ENCODE measurements at places on chromosomes 13 and 19. TPM values are rescaled to one million over a fixed set of nuclear protein-coding genes. Genes with fewer than 3 reads are reported as not detected.

DNA sequence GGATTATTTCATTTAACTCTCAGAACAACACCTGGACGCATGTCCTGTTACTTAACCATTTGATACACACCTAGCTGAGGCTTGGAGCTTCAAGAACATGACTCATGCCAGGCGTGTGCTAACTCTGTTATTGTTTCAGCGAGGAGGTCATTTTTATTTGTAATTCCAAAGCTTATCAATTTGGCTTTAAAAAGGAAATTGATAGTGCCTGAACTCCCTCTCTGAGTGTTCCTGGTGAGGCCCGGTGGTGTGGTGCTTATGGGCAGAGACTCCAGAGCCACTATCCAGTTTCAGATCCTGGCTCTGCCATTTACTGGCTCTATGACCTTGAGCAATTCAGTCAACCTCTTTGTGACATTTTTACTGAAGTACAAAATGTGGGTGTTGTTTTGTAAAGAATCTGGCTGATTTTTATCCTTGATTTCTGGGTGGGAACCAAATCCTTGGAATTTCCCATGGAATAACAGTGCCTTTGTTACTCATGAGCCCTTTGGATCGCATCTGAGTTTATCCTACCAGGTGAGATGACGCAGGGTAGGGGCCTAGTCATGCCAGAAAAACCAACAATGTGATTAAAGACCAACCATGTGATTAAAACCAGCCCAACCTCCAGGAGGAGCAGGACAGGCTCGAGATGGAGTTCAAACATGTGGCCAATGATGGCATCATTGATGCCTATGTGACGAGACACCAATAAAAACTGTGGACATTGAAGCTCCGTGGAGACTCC, 198.8 kb downstream of the MYO16 start:
- no peak for DNase-seq
- no peaks in the 10 kb centered on the region for H3K4me1 ChIP-seq
- H3K4me3 ChIP-seq = no peak overlapping the region
- H3K36me3 ChIP-seq = no peaks in the 10 kb centered on the region

GRCh38 chr13:102584434-102584833, 12.4 kb upstream of the TPP2 start:
- H3K4me3 ChIP-seq = no peak overlapping the region
- no peak overlapping the region for H3K27ac ChIP-seq
- peaks cover 40% of the 10 kb centered on the region for H3K27me3 ChIP-seq
- no peaks in the 10 kb centered on the region for H3K4me1 ChIP-seq
- no peak for DNase-seq

FAM124A gene
- 1.8 TPM for total RNA-seq

DNA sequence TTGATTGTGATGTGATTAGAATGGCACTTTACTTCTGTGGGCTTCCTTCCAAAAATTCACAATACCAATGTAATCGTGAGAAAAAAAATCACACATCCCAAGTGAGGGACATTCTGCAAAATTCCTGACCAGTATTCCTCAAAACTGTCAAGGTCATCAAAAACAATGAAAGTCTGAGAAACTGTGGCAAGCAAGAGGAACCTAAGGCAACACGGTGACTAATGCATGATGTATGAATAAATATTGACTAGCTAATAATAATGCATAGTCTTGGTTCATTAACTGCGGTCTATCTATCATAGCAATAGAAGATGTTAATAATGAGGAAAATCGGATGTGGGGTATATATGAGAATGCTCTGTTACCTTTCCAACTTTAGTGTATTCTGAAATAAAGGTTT, 159.0 kb downstream of the RFC3 start:
- H3K4me3 ChIP-seq = no peak overlapping the region
- H3K4me1 ChIP-seq = no peaks in the 10 kb centered on the region
- no peak for DNase-seq
- no peaks in the 10 kb centered on the region for H3K36me3 ChIP-seq
- H3K27ac ChIP-seq = no peak overlapping the region
- H3K27me3 ChIP-seq = no peaks in the 10 kb centered on the region

- no peak overlapping the region for H3K4me3 ChIP-seq
- DNase-seq = no peak
- no peaks in the 10 kb centered on the region for H3K27me3 ChIP-seq
- H3K36me3 ChIP-seq = no peaks in the 10 kb centered on the region
Measured at GRCh38 chr19:51439021-51439465, 19.2 kb downstream of the SIGLEC8 start.
